ENCODE measurements at places on chromosomes 3 and 15. TPM values are rescaled to one million over a fixed set of nuclear protein-coding genes. Genes with fewer than 3 reads are reported as not detected.

COL8A1 gene
- total RNA-seq, result 324 TPM

FEZF2 gene
- total RNA-seq, result not detected

ATP13A4 gene
- not detected for total RNA-seq

SPTBN5 gene
- total RNA-seq, result 0.32 TPM

PPM1M gene
- total RNA-seq, result 19.0 TPM

RFC4 gene
- total RNA-seq, result 19.3 TPM

ILDR1 gene
- not detected for total RNA-seq

KIAA1143 gene
- total RNA-seq, result 20.7 TPM

RHOA gene
- 626 TPM for total RNA-seq

STAB1 gene
- total RNA-seq, result under 0.01 TPM

PLCH1 gene
- total RNA-seq, result 14.2 TPM

ADAMTSL3 gene
- under 0.01 TPM for total RNA-seq

SEC22C gene
- 69.3 TPM for total RNA-seq

HPS3 gene
- total RNA-seq, result 30.7 TPM

ABHD17C gene
- 12.1 TPM for total RNA-seq

DPH3 gene
- total RNA-seq, result 20.0 TPM

FBN1 gene
- 333 TPM for total RNA-seq

GOLGA8R gene
- total RNA-seq, result 1.3 TPM

GALNT15 gene
- 8.4 TPM for total RNA-seq

CADPS gene
- not detected for total RNA-seq

ALDH1A2 gene
- total RNA-seq, result 2.9 TPM

CASR gene
- not detected for total RNA-seq

LYZL4 gene
- total RNA-seq, result not detected

RTP1 gene
- total RNA-seq, result not detected

TNFAIP8L3 gene
- total RNA-seq, result 0.64 TPM

HRG gene
- total RNA-seq, result not detected

SOX14 gene
- not detected for total RNA-seq

ZNF80 gene
- total RNA-seq, result not detected

CACNA2D3 gene
- 4.3 TPM for total RNA-seq

ECE2 gene
- not detected for total RNA-seq

GHSR gene
- total RNA-seq, result not detected

GRM2 gene
- not detected for total RNA-seq

LSAMP gene
- total RNA-seq, result 0.64 TPM

NAALADL2 gene
- total RNA-seq, result 16.4 TPM

SEMA6D gene
- 3.0 TPM for total RNA-seq

NLGN1 gene
- total RNA-seq, result 18.1 TPM

SLC24A5 gene
- total RNA-seq, result not detected

GOLGA6D gene
- total RNA-seq, result not detected

MORC1 gene
- total RNA-seq, result not detected

SLCO2A1 gene
- 0.43 TPM for total RNA-seq

CORO2B gene
- 9.5 TPM for total RNA-seq

GABRR3 gene
- not detected for total RNA-seq

PROK2 gene
- not detected for total RNA-seq

GOLGA8J gene
- not detected for total RNA-seq

MYRIP gene
- total RNA-seq, result not detected

GOLGA6B gene
- total RNA-seq, result not detected

MYO5C gene
- not detected for total RNA-seq

FBLN2 gene
- total RNA-seq, result 30.2 TPM

POMGNT2 gene
- 9.7 TPM for total RNA-seq
